ENCODE measurements at places on chromosomes 7 and 10.
A peak's percentile ranks its signal among the peaks of the same experiment; 100 is the strongest.

GRCh38 chr7:92648067-92648466 is 57.9 kb upstream of the FAM133B start:
- no peak for DNase-seq

- no peak for DNase-seq
Measured at GRCh38 chr10:14459665-14460064, 128.9 kb upstream of the FRMD4A start.

- no peak for DNase-seq
Measured at GRCh38 chr7:45524445-45524844, 49.7 kb upstream of the ADCY1 start.

- DNase-seq = no peak
Measured at GRCh38 chr7:115132096-115132495, 210.2 kb downstream of the MDFIC start.

DNA sequence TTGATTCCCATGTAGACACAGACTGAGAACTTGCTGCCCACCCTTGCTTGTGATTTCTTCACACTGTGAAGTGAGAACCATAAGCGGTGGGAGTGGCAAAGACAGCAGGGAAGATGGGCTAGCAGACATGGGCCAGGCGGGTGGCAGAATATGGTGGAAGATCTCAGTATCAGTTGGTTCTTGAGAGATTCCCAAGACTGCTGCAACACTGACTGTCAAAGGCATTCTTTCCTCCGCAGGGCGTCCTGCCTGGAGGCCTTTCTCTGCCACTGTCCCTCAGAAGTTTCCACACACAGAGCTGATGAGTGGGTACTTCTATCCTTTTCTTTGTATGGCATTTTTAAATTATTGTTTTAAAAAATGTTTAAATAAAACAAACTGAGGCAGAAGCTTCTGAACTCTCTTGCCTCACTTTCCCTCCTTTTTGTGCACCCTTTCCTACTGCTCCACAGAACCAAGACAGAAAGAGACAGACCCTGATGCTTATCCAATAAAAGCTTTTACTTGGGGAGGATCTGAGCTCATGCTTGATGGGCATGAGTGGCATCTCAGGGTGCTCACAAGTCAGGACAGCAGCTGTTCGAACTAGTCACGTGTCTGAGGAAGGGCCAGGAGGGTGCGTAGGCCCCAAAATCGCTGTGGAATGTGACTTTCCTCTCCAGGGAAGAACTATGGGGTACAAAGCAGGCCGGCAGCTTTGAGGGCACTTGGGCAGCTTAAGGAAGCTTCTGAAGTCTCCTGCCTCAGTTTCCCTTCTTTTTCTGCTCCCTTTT is 104.7 kb upstream of the PCGF5 start:
- no peak for DNase-seq

GRCh38 chr10:29957236-29957635 is 102.2 kb downstream of the JCAD start:
- no peak for DNase-seq

DNA sequence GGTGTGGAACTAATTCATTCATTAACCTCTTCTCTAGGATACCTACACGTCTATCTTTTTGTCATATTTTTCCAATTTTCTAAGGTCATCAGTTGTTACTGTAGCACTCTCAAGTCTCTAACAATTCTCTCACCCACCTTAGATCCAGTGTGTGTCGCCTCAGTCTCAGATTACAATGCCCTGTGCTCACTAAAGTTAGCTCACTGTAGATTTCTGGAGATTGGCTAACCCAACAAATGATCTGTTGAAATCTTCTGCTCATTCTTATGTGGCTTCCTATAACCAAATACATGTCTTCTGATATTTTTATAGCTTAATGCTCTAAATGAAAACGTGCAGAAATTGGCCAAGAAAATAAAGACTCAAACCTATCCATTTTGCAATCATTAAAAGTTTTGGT is 142.6 kb downstream of the SLC25A13 start:
- no peak for DNase-seq

GRCh38 chr7:91357379-91357778 is 93.1 kb downstream of the FZD1 start:
- no peak for DNase-seq

GRCh38 chr10:17257466-17258321 is 29.7 kb downstream of the VIM start:
- DNase-seq = peak; percentile 7

GRCh38 chr10:75187961-75188426 is 22.6 kb upstream of the VDAC2 start:
- DNase-seq = peak; percentile 54

- no peak for DNase-seq
Measured at GRCh38 chr7:132755538-132756483, 179.5 kb upstream of the PLXNA4 start.

DNA sequence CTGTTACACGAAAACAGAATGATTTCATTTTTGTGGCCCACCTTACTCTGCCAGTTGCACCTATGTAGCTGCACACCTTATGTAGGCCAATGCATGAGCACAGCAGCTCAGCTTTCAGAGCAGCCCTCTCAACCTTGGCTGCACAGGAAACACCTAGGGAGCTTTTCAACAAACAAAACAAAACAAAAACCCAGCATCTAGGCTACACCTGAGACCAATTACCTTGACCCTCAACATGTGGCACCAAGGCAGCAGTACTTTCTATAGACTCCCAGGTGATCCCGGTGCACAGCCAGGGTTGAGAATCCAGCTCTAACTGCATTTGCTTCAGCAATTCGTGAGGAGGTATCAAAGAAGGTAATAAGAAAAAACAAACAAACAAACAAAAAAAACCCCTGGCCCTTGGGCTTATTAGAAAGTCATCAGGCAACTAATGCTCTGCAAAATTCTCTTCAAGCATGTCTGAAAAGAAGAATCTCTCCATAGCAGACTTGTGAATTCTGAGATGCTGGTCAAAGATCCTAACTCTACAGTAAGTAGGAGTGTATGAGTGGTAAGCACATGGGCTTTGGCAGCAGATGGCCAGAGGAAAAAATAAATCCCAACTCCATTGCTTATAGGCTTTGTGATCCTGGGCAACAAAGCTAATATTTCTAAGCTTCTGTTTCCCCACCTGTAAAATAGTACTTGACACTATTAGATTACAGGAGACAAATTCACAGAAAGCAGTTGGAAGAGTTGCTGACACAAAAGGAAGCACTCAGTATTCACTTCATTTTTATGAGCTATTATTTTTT is 113.4 kb upstream of the NOBOX start:
- no peak for DNase-seq

DNA sequence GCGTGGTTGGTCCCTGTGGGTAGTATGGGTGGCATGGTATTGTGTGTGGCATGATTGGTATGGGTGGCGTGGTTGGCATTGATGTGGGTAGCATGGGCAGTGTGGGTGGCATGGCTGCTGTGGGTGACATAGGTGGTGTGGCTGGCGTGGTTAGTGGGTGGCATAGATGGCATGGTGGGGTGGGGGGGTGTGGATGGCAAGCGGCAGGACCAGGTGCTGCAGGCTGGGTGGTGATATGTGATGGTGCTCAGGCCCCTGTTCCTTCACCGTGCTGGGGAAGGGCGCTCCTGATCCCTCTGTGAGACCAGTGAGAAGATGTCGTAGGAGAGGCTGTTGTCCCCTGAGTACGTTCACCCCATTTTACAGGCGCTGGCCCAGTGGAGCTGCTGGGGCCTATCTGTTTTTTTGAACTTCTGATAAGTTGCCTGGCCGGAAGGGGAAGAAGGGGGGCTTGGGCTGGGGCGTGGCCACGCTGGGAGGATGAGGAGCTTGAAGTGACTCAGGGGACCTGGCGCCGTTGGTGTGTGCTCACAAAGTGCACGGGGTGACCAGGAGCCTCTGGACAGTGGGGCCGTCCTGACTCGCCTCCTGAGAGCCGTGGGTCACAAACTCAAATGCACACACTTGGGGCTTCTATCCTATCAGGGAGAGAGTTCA is 17.5 kb downstream of the INPP5A start:
- DNase-seq = peak; percentile 50

DNA sequence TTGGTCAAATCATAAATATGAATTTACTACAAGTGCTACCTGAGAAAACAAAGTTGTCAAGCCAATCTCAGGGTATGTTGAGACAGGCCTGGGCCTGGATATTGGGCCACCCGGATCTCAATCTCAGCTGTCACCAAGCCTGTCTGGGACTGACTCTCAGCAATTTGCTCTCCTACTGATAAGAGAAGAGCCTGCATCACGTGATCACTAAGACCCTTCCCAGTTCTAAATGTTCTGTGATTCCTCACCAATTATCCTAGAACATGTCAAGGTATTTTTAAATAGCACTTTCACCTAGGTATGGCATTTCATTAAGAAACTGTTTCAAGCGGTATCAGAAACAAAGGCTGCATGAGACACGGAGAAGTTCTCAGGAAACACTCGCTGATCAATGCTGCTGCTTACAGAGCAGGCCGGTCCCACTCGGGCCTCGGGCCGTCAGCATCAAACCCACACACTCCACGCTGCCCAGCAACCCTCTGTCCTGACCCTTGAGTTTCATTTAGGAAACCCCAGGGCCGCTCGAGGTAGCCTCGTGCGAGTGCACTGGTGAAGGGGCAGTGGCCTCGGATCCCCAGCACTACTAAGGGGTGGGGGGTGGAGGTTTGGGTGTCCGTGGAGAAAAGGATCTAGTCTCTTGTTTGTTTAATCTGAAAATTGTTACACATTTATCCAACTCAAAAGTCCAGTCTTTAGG is 4.1 kb downstream of the KLF6 start:
- no peak for DNase-seq

GRCh38 chr10:79090134-79090803 is 21.5 kb downstream of the ZMIZ1 start:
- no peak for DNase-seq

GRCh38 chr10:15241306-15241705 is 72.8 kb upstream of the NMT2 start:
- DNase-seq = no peak

- DNase-seq = no peak
Measured at GRCh38 chr7:66426996-66427395, 201.7 kb upstream of the KCTD7 start.

- DNase-seq = no peak
Measured at GRCh38 chr10:46090258-46090812, 44.3 kb upstream of the MSMB start.

- no peak for DNase-seq
Measured at GRCh38 chr7:73739387-73739767, 775 bp upstream of the ABHD11 start.

GRCh38 chr7:77710067-77710466 is 13.8 kb downstream of the RSBN1L start:
- no peak for DNase-seq

DNA sequence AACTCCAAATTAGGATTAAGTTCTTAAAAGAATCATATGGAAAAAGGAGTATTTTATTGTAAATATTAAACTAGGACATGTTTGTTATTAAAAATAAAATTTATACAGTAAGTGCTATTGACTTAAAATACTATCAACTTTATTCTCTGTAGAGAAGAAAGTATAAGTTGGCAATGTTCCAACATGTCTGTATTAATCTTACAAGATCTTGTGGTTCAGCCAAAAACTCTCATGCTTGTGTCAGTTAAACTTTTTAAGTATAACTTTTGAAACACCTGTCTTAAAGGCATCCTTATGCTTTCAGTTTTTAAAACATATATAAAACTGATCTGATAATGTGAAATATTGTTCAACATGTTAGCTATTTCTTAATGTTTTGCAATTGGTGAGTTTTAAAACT is 160.7 kb downstream of the ZEB1 start:
- no peak for DNase-seq

- no peak for DNase-seq
Measured at GRCh38 chr7:21651697-21652096, 108.9 kb downstream of the DNAH11 start.

DNA sequence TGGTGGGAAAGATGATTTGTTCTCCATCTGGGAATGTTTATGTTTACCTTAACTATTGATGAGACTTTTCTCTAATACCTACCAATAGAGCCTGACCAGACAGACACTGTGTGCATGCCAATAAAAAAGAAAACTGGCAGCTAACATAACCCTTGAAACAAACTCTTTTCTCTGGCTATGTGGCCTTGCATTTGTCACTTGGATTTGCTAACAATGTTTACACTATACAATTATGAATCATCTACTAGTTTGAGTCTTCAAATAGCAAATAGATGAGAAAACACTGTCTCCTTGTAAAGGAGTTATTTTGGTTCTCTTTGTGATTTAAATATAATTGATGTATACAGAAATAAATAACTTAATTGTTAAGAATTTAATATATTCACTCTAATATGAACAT is 273.1 kb downstream of the SEMA3D start:
- DNase-seq = no peak

GRCh38 chr10:22657566-22658225 is 56.7 kb downstream of the PIP4K2A start:
- no peak for DNase-seq

DNA sequence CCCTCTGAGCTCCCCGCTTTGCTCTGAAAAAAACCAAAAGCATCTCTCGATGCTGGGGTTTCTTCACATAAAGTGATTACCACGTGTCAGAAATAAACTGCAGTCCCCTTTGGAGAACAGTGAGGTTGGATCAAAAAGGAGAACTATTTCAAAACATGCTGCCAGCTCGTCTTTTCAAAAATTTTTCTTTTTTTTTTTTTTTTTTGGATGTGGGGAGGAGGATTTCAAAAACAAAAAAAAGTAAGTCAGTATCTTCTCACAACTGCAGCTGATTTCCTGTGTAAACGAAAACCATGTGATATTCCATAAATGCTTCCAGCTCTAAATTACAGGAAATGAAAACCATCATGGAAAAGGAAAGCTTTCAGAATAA is 155.0 kb upstream of the LYZL2 start:
- no peak for DNase-seq

DNA sequence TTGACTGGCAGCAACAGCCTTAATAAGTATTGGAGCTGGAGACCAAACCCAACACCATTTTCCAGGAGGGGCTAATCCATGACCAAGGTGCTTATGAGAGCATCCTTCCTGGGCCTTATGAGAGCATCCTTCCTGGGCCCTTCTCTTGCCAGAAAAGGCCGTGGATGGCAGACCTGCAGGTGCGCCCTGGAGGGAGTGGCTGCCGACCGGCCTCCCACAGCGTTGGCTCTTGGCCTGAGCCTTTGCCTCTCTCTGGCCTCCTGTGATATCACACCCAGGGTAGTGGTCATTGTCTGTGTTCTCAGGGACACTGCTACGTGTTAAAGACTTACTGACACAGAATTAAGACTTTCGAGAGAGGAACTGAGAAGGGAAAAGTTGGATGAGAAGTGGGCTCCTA is 22.3 kb upstream of the NUDCD3 start:
- no peak for DNase-seq

- no peak for DNase-seq
Measured at GRCh38 chr7:79339208-79339925, 114.1 kb downstream of the MAGI2 start.
